ENCODE measurements at places on chromosomes 13 and 19.

DNA sequence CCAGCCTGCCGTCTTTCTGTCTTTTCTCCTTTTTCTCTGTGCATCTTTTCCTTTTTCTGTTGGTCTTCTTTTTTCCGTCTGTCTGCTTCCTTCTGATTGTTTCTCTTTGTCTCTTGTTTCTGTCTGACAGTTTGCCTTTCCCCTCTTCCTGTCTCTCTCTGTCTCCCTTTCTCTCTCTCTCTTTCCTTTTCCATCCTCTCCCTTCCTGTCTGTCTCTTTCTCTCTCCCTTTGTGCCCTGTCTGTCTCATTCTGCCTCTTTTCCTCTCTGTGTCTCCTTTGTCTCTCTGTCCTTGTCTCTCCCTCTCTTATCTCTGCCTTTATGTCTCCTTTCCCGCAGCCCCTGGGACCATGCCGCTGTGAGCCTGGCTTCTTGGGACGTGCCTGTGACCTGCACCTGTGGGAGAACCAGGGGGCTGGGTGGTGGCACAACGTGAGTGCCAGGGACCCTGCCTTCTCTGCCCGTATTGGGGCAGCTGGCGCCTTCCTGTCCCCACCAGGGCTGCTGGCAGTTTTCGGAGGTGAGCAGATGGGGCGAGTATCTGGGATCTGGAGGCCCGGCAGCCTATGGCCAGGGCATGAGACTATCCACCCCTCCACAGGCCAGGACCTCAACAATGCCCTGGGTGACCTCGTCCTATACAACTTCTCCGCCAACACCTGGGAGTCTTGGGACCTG lies 9.4 kb downstream of the MEGF8 start:
- DNase-seq, result no peak

GRCh38 chr13:50094615-50095293 lies 79.5 kb downstream of the KCNRG start:
- no peak for DNase-seq

DNA sequence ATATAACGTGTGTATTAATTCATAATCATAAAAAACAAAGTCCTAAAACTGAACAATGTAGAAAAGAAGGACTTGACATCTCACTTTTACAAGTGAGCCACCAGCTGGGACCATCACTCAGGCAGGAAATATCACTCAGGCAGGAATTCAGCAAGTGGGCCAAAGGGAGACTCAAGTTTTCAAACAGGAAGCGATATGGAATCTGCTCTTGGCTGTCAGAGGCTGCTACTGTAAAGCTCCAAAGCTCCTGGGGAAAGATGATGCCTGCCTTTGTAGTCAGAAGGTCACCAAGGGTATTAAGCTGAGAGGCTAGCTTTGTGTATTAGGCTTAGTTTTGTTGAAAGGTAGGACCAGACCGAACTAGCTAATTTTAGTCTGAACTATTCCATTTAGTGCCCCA lies 5.5 kb upstream of the AKAP11 start:
- no peak for DNase-seq

DNA sequence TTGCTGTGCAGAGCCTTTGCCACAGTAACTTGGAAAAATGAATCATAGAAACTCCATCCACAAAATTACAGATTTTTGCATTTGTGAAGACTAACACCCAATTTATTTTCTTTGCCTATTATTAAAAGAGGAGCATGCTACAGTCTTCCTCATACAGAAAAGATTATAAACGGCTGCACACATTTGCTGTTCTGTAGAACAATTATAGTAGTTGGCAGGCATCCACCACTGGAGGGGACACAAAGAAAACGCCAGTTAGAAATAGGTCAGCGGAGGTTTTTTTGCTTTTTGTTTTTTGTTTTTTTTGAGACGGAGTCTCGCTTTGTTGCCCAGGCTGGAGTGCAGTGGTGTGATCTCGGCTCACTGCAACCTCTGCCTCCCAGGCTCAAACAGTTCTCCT lies 51.6 kb downstream of the SACS start:
- DNase-seq, result no peak

GRCh38 chr19:18428173-18428786 lies 9.1 kb downstream of the SSBP4 start:
- DNase-seq, result no peak

GRCh38 chr13:22703601-22704209 lies 477.1 kb upstream of the SGCG start:
- no peak for DNase-seq

DNA sequence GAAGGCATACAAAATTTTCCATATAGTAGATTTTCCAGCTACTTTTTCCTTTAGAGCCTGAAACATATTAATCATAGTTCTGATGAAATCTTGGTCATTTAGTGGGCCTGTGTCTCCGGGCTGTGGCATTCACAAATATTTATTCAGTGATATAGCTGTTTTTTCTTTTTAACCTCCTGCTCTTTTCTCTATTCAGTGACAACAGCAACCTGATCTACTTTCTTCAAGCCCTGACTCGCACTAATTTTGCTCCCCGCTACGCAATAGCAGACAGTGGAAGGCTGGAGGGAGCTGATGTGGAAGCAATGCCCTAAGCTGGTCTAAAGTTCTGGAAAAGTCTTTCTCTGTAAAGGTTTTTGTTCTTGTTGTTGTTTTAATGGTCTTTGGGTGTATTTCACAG lies 289.7 kb downstream of the SLITRK6 start:
- DNase-seq, result no peak

DNA sequence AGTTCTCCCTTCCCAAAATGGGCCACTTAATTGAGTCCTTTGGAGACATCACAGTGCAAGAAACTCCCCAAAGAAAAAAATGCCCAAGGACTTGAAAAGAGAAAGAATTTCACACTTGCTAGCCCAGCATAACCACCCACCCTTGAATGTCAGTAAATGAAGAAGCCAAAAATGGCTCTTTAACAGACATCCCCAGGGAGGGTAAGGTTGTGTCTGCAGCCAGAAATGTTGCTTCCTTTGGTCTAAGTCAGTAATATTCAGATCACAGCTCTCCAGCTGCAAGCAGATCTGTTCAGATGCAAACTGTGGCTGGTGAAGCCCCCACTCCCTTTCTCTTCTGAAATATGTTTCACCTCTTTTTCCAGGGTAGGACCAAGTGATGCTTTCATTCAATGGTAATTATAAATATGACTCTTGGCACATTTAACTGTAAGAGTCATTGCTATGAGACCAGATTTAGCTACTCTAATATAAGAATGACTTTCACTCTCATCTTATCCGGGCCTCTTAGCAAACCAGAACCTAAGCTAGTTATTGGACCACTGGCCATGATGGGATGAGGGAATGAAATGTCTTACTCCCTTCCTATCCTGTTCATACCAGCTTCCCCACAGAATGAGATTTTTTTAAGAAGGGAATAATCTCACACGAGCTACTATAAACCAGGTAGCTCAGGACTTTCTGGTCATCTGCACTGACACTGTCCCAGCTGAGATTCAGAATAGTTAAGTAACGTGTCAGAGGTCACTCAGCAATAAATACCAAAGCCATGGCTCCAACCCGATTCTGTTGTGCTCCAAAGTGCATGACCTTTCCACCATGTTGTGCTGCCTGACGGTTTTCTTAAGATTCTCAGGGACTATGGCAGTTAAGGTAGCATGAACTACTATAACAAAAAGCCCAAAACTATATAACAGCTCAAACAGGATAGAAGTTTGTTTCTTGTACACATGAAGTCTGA lies 234.1 kb downstream of the FOXO1 start:
- DNase-seq, result no peak

DNA sequence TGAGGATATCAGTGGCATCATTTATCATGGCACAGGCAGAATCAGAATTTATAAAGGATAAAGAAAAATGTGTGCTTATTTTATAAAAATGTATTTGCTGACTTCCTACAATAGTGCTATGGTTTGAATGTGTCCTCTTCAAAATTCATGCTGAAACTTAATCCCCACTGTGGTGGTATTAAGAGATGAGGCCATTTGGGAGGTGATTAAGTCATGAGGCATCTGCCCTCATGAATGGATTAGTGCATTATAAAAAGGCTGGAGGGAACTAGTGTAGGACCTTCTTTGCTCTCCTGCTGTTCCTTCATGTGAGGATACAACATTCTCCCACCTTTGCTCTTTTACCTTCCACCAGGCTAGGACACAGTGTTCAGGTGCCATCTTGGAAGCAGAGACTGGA lies 212.8 kb downstream of the RFC3 start:
- DNase-seq, result no peak

DNA sequence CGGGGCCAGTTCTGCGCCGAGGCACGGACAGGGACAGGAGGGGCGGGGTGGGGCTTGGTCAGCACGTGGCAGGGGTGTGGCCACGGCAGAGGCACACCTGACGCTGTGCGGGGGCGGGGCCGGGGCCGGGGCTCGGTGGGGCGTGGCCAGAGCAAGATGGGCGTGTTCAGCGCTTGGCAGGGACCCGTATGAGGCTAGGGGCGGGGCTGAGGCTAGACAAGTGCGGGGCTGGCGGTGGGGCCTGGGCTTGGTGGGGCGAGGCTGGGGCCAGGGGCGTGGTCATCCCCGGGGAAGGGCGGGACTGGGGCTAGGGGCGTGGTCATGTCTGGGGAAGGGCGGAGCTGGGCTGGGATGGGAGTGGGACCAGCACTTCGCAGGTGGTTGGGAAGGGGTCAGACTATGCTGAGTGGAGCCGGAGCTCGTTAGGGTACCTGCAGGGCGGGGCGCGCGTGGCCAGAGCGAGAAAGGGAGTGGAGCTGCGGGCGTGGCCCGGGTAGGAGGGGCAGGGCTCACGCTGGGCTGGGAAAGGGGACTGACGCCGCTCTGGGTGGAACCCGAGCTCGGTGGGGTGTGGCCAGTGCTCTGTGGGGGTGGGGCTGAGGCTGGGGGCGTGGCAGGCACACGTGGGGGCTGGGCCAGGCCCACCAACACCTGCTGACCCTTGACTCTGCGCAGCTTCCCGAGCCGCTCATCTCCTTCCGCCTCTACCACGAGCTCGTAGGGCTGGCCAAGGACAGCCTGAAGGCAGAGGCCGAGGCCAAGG lies 12.8 kb downstream of the POLR2E start:
- DNase-seq, result peak; percentile 58

- no peak for DNase-seq
Measured at GRCh38 chr19:15393963-15394362, 14.4 kb upstream of the AKAP8 start.

GRCh38 chr13:52399708-52400107 lies 6.3 kb downstream of the THSD1 start:
- no peak for DNase-seq

GRCh38 chr13:111179908-111180760 lies 65.0 kb downstream of the ARHGEF7 start:
- no peak for DNase-seq

DNA sequence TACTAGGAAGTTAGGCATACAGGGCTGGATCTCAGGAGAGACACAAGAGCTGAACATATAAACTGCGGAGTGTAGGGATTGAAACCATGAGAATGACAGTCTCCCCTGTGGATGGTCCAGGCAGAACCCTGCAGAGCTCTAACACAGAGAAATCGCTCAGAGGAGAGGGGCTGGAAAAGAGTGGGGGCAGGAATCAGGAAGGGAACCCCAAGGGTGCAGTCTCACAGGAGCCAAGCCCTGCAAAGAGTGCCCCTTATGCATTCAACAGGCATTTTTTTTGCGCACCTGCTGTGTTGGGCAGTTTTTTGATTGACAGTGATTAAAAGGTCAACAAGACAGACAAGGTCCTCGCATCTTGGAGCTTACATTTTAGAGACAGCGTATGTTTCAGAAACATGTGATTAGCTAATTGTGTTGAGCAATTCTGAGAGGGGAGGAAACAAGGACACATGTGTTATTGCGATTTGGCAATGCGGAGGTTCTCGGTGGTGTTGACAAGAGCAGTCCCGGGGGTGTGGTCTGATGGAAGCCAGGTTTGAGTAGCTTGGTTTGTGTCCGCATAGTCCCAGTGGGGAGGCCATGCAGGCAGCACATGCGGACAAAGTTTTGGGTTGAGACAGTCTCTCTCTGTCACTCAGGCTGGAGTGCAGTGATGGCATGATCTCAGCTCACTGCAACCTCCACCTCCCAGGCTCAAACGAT lies 182.6 kb upstream of the IRS2 start:
- DNase-seq, result no peak

DNA sequence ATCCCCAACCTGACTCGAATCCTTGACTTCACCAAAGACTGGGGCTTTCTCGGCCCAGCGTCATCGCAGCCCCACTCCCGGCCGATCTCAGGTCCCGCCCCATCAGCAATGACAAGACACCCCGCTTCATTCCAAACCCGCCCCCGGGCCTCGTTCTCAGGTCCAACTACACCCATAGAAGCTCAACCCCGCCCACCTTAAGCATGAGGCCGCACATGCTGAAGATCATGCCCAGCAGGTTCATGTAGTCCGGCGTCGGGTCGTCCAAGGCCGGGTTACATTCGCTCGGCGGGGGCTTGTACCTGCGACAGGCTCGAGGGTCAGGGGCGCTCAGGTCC lies 2.3 kb downstream of the WDR83 start:
- peak; percentile 57 for DNase-seq

GRCh38 chr19:50331994-50332243 lies 2.7 kb upstream of the KCNC3 start:
- DNase-seq, result no peak

DNA sequence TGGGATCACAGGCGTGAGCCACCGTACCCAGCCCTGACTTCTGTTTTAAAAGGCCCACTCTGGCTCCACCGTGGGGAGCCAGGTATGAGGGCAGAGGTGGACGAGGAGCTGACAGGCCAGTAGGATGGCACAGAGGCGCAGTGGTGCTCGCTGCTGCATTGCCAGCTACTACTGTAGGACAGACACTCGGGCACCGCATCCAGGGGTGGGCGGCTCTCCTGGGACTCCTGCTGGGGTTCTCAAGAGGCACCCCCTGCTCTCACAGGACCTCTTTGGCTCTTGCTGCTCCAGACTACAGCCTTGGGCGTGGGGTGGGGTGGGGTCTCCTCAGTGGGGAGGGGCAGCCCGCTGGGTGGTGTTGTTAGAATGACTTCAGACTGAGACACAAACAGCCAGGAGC lies 53.4 kb downstream of the LATS2 start:
- no peak for DNase-seq

- no peak for DNase-seq
Measured at GRCh38 chr13:108618233-108618632, 11.2 kb upstream of the MYO16 start.

- DNase-seq, result no peak
Measured at GRCh38 chr13:47241446-47241845, 344.6 kb upstream of the HTR2A start.

GRCh38 chr19:29781386-29782259 lies 30.2 kb upstream of the CCNE1 start:
- no peak for DNase-seq

- DNase-seq, result no peak
Measured at GRCh38 chr13:103788061-103788652, 721.9 kb upstream of the SLC10A2 start.

GRCh38 chr13:78576261-78576660 lies 27.1 kb downstream of the POU4F1 start:
- DNase-seq, result no peak

All from stimulated activated CD4-positive, alpha-beta T cell treated with anti-CD3 and anti-CD28 coated beads, Interleukin-2, amount 100 ng/mL, for 4 hours (primary cell).